ENCODE measurements at places on chromosomes 5 and 9. TPM values are rescaled to one million over a fixed set of nuclear protein-coding genes. Genes with fewer than 3 reads are reported as not detected.

DNA sequence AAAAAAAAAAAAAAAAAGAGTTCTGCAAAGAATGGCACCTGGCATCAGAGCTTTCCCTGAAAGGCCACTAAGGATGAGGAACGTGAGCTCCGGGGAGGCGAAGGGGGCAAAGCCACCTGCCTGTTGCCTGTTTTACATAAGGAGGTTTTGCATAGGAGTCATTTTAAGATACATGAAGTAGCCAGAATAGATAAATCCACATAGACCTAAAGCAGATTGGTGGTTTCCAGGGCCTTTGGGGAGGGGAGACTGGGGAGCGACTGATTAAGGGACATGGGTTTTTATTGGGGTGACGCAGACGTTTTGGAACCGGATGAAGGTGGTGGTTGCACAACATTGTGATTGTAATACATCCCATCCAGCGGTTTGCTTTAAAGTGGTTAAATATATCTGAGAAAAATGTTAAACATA is 7.1 kb downstream of the NEK6 start:
- H3K36me3 ChIP-seq = no peaks in the 10 kb centered on the region
- no peaks in the 10 kb centered on the region for H3K27me3 ChIP-seq
- DNase-seq = no peak
- H3K27ac ChIP-seq = no peak overlapping the region

GRCh38 chr9:82565188-82565969 is 497.6 kb downstream of the RASEF start:
- no peak for DNase-seq
- no peak overlapping the region for H3K4me3 ChIP-seq
- H3K27ac ChIP-seq = no peak overlapping the region
- peaks cover 3% of the 10 kb centered on the region for H3K4me1 ChIP-seq

DNA sequence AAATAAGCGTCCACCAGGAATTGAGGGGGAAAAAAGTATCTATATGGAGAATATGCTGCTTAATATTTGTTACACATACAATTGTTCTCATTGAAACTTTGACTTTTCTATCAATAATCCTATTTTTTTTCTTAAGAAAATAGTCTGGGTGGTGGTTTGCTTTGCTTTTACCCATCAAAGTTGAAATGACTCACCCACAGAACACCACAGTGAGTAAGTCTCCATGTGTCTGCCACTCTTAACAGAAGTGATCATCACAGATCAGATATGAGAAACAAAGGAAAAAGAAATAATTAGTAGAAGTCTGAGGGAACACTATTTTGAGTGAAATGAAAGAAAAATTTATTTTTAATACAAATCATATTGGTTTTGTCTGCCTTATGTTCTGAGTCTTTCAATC is 742.8 kb downstream of the CDH9 start:
- no peak overlapping the region for H3K27ac ChIP-seq
- H3K4me3 ChIP-seq = no peak overlapping the region
- H3K27me3 ChIP-seq = no peaks in the 10 kb centered on the region
- H3K36me3 ChIP-seq = no peaks in the 10 kb centered on the region

DNA sequence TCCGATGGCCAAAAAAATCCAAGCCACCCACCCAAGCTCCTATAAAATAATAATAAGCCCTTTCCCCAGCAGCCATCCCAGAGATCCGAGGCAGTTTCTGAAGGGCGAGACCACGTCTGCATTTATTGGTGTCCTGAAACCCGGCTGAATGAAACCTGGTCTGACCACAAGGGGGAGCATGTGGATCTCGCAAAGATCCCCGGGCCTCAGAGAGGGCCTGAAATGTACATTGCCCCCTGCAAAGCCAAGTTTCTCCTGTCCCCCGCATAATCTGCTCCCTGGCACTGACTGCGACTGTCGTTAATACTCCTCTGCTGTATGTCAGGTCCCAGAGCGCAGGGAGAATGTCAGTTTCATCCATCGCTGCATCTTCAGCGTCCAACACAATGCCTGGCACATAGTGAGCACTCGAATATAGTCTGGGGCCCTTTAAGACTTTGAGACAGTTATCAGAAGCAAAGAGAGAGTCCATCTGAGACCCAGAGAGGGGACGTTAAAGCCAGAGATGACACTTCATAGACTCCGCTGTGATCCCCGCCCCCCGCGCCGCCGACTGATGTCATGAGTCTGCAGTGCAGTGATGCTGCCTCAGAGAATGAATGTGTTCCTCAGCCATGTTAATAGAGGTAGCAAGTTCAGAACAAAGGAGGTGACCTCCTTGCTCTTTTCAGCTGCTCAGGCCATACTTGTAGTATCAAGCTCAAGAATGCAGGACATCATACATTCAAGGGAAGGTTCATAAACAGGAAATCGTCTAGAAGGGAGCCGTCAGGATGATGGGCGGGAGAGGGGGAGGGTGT is 74.5 kb upstream of the BARHL1 start:
- H3K27me3 ChIP-seq = no peaks in the 10 kb centered on the region
- peak; percentile 46 for DNase-seq
- no peak overlapping the region for H3K27ac ChIP-seq
- no peaks in the 10 kb centered on the region for H3K36me3 ChIP-seq
- no peak overlapping the region for H3K4me3 ChIP-seq

- no peaks in the 10 kb centered on the region for H3K36me3 ChIP-seq
- H3K4me3 ChIP-seq = no peak overlapping the region
- H3K4me1 ChIP-seq = no peaks in the 10 kb centered on the region
- H3K27me3 ChIP-seq = no peaks in the 10 kb centered on the region
- DNase-seq = no peak
These were observed 26.3 kb downstream of the GOLGA2 start for GRCh38 chr9:128249558-128249907.

MUSK gene
- total RNA-seq = not detected

ACTBL2 gene
- total RNA-seq = not detected

WWC1 gene
- 1.9 TPM for total RNA-seq

OR1J2 gene
- total RNA-seq = not detected
